ENCODE measurements at places on chromosomes 1 and 21.

- peak; percentile 32 for DNase-seq
Observed at GRCh38 chr1:34460193-34460592, 283.5 kb downstream of the C1orf94 start.

DNA sequence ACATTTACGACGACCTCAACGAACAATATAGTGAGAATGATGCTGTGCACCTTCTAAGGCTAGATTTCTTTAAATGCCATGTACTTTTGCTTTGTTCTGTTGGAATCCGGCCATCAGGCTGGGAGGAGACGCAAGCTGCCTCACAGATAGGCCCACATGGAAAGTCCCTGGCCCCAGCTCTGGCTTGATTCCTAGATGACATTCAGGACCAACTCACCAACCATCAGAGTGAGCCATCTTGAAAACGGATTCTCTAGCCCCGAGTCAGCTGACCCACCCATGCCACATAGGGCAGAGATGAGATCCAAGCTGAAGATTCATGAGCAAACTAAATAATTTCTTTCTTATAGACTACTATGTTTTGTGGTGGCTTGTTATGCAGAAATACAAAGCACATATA lies 164.4 kb downstream of the ZNF281 start:
- DNase-seq = no peak

- DNase-seq = no peak
Observed at GRCh38 chr1:116370181-116370580, 2.9 kb upstream of the ATP1A1 start.

DNA sequence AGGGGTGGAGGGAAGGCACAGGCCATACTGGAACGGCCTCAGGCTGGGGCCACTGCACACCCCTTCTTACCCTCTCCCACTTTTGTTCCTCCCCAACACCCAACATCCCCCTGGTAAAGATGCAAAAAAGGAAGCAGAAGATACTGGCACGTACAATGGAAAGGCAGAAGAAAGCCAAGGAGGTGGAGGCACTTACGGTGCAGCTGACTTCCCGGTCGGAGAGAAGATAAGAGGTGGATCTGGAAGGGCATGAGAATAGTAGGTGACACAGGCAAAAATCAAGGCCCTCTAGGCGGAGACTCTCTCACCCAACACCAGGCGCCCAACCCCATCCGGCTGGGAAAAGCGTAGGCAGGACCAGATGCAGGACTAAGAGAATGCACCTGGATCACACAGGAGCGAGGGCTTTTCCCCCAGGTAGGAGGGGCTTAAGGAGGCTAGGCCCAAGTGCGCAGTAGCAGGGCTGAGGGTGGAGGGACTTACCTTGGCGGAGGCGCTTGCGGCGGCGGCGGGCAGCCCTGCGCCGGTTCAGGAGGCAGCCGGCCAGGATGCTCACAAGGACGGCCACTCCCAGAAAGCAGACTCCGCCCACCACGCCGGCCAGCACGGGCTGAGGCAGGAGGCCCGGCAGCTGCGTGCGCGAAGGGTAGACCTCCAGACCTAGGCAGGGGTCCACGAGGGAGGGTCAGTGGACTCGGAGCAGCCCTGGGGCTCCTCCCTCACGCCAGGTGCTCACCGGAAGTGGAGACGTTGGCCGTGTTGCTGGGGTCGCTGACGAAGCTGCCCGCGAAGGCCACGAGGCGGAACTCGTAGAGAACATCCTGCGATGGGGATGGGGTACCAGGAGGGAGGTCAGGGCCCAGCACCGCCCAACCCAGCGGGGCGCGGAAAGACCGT lies 4.1 kb upstream of the TAGLN2 start:
- DNase-seq = no peak

GRCh38 chr1:9766759-9767442 lies 56.9 kb downstream of the CLSTN1 start:
- no peak for DNase-seq

- no peak for DNase-seq
Observed at GRCh38 chr1:106651028-106651762, 405.3 kb upstream of the PRMT6 start.

GRCh38 chr1:22216210-22216883 lies 73.5 kb upstream of the WNT4 start:
- DNase-seq = no peak

DNA sequence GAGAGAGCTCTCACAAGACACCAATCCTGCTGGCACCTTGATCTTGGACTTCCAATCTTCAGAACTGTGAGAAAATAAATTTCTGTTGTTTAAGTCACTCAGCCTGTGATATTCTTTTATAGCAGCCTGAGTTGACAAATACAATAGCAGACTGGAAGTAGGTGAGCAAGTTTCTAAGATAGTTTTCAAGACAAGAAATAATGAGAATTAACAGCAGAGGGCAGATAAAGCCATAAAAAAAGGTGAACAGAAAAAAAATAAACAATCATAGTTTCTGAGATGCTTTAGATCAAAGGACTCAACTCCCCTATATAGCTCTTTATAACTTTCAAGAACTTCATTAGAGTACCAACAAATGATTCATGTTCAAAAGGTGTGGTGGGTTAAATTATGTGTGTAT lies 119.8 kb downstream of the PLPPR5 start:
- DNase-seq = no peak

- DNase-seq = no peak
Observed at GRCh38 chr1:172874950-172875349, 175.8 kb downstream of the TNFSF18 start.

DNA sequence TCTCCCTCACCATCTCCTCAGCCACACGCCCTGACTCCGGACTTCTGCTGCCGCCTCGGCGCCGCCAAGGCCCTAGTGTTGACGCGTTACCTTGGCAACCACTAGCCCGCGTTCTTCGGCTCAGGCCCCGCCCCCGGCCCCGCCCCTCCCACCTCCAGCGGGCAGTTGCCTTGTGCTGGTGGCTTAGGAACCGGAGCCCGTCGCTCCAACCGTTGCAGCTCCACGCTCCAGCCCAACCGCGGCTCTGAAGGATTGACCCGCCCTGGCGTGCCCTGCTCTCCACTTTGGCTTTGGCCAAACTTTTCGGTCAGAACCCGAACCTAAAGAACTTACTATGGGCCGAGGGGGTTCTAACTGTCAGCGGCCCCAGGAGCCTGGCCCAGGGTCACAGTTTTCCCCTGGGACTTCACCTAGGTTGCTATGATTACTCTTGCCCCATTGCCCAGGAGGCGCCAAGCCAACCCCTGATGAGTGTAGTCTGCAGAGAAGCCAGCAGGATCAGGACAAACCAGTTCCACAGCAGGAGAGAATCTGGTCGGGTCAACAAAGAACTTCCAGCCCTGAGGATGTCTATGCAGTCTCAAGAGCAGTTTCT lies at the start of gene CFAP45:
Gene CFAP45, minus strand, starts transcription at position 80 of the 595 bp plus-strand sequence. Its CDS starts 67 bp downstream, at position 13.
- DNase-seq = no peak
